ENCODE measurements at places on chromosomes 12 and 14.

DNA sequence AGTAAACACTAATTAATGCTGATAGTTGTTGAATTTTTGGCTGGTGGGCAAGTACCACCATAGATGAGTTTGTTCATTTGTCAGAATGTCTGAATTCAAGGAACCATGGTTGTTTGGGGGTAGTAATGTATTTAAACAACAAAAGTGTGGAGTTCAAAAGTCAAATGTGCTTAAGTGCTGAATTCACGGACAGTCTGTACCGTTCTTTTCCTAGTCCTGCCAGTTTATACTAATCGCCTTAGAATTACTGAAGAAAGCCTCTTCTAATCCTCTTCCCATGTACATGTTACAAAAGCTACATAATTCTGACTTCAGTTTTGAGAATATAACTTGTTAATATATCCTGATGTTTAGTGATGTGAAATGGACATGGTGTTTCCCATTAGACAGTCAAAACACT, 2.7 kb downstream of the NAA25 start:
- DNase-seq, result no peak

- no peak for DNase-seq
These were observed 606.3 kb upstream of the LRFN5 start for GRCh38 chr14:41000350-41000749.

- DNase-seq, result no peak
These were observed 35.3 kb downstream of the CFAP251 start for GRCh38 chr12:121953695-121954094.

- DNase-seq, result no peak
These were observed at the start of gene FLRT2 for GRCh38 chr14:85529803-85530574. Gene FLRT2 (plus strand): TSS chr14:85530144. CDS start chr14:85621515, 91,371 bp downstream.

DNA sequence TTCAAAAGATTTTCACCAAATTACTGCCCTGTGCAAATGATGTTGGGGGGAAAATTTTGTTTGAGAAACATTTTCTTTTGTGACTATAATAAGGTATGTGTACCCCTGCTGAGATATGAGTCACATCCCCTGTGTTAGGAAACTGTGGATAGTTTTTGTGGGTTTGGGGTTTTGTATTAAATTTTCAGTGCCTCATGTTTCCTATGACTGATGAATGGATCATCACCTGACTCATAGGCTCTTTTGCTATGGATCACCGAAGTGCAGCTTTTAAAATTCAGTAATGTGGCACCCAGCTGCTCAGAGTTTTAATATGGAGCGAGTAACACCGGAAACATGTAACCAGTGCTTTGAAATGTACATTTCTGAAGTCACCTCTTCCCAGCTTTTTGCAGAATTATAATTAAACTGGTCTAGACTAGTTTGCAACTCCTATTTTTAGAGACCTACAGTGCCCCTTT, 167.4 kb upstream of the HMGA2 start:
- peak; percentile 95 for DNase-seq

GRCh38 chr12:121849665-121850064, 9.0 kb downstream of the HPD start:
- DNase-seq, result no peak

- no peak for DNase-seq
These were observed 184.0 kb downstream of the AACS start for GRCh38 chr12:125249066-125249824.

- DNase-seq, result no peak
These were observed 5.3 kb upstream of the HNF1A start for GRCh38 chr12:120972870-120973543.

DNA sequence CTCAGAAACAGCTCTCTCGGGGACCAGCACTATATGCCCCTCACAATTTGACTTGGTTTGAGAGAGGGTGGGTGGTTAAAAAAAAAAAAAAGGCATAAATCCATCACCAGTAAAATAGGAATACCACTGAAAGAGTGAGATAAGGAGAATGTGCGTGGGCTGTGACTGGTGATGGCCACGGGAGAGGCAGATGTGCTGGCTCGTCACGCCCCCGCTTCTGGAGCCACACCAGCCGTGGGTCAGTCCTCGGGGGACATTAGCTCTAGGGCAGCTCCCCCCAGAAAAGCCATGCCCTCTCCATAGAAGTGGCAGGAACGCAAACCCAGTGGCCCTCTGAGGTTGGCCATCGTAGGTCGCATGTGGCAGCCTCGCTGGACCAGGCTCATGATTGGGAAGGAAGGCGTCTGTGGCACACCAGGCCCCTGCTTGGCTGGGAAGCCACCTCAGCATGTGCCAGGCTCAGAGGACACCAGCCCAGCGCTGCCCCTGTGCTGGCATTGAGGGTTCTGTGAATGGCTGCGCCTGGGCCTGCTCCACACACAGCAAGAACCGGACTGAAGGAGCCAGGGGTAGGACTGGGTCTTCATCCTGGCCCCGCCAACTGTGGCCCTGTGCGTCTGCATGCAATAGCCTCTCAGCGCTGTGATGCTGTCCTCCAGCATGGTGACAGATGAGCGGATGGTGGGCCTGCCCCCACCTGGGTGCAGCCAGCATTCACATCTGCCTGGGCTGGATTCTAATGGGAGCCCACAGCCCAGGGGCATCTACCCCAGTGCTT, 110.5 kb downstream of the PIWIL1 start:
- no peak for DNase-seq

- no peak for DNase-seq
These were observed 22.8 kb downstream of the CEP170B start for GRCh38 chr14:104887623-104888488.

- DNase-seq, result peak; percentile 53
These were observed 4.3 kb upstream of the MYF6 start for GRCh38 chr12:80702889-80703805.

- DNase-seq, result no peak
These were observed 19.6 kb downstream of the EPS8 start for GRCh38 chr12:15769586-15769985.

GRCh38 chr14:95835121-95835730, 41.4 kb upstream of the TUNAR start:
- DNase-seq, result no peak

DNA sequence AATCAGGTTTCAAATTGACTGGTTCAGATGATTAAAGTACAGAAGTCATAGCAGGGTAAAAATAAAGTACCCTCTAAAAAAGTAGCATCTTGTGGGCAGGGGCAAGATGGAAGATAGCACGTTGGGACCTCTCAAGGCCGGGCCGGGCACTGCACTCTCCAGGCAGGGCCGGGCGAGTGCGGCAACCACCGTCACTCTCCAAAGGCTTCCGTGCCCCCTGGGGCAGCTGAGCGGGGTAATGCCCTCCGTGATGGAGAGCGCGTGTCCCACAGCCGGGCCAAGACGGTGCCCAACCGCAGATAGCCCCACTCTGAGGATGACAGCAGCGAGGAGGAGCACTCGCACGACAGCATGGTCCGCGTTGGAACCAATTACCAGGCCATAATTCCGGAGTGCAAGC, 8.6 kb upstream of the PLXNC1 start:
- no peak for DNase-seq
